Activated CD8-positive, alpha-beta T cell treated with anti-CD3 and anti-CD28 coated beads, Interleukin-2, amount 10 ng/mL, durations not matched to agents 7 days and 5 days (primary cell): ENCODE measurements at places on chromosomes 16 and 17.
A peak's percentile ranks its signal among the peaks of the same experiment; 100 is the strongest.

DNA sequence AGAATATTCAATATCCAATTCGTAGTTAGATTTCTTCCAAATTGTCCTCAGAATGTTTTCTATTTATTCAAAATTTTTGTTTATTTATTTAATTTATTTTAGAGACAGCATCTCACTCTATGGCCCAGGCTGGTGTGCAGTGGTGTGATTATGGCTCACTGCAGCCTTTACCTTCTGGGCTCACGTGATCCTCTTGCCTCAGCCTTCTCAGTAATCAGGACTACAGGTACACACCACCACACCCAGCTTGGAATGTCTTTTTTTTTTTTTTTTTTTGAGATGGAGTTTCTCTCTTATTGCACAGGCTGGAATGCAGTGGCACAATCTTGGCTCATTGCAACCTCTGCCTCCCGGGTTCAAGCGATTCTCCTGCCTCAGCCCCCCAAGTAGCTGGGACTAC lies 3.5 kb upstream of the DRG2 start:
- no peak for DNase-seq

GRCh38 chr17:50181591-50182560 lies 16.1 kb downstream of the SGCA start:
- DNase-seq = no peak

- no peak for DNase-seq
Measured at GRCh38 chr17:77049440-77049839, 91.3 kb upstream of the SEC14L1 start.

DNA sequence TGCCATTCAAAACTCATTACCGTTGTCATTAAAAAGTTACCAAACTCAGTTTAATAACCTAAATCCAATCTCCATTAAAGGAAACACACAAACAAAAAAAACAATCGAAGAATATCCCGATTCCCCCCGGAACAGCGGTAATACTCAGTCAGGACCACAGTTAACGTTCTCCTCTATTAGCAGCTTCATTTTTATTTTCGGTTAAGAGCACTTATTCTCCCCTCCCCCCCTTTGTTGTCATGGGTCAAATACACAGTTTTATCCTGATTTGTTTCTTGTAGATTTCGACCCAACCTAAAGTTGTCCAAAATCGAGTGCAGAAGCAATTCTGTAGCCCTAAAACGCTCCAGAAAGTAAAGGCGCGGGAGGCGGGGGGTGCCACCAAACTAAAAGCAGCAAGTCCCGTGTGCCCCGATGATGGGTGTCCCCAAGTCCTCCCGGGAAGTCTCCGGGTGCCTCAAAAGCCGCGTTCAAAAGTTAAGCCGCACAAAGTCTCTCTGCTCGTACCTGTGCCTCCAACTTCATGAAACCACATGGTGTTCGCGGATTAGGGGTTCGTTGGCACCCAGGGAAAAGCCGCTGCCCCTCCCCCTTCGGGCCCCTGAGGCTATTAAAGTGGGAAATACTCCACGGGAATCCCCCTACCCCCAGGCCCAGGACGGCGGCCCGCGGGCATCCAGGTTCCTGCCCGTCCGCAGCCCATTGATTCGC lies 996 bp downstream of the SUMO2 start:
- peak; percentile 60 for DNase-seq

DNA sequence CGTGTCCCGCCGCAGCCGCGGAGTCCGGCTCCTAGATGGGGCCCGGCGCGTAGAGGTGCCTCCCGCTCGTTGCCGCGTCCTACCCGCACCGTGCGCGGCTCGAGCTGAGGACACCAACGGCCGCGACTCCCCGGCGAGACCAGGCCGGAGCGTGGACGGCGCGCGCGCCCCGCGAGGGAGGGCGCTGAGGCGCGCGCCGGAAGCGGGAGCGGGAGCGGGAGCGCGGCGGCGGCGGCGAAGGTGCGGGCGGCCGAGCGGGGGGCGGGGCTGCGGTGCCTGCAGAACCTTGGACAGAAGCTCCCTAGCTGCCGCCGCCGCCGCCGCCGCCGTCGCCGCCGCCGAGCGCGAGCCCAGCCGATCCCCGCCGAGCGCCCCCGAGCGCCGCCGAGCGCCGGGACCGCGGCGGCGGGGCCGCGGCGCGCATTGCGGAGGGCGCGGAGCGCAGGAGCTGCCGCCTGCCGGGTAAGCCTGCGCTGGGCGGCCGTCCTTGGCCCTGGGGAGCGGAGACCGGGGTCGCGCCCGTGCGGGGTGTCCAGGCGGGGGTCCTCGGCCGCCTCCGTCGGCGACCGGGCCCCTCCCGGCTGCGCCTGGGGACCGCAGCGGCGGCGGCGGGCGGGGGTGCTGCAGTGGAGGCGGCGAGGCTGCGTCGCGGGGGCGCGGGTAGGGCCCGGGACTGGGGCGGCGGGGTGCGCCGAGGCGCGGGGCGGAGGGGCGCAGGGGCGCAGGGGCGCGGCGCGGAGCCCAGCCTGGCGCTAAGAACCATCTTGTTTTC lies at the start of gene CDK5R1:
Gene CDK5R1 (plus strand): TSS at position 293 of the 772 bp plus-strand sequence. CDS start 628 bp downstream, outside the sequence.
- DNase-seq = peak; percentile 77

GRCh38 chr16:54145881-54146280 lies 140.7 kb downstream of the IRX3 start:
- no peak for DNase-seq

- DNase-seq = no peak
Measured at GRCh38 chr16:53805752-53806151, 101.8 kb downstream of the FTO start.

DNA sequence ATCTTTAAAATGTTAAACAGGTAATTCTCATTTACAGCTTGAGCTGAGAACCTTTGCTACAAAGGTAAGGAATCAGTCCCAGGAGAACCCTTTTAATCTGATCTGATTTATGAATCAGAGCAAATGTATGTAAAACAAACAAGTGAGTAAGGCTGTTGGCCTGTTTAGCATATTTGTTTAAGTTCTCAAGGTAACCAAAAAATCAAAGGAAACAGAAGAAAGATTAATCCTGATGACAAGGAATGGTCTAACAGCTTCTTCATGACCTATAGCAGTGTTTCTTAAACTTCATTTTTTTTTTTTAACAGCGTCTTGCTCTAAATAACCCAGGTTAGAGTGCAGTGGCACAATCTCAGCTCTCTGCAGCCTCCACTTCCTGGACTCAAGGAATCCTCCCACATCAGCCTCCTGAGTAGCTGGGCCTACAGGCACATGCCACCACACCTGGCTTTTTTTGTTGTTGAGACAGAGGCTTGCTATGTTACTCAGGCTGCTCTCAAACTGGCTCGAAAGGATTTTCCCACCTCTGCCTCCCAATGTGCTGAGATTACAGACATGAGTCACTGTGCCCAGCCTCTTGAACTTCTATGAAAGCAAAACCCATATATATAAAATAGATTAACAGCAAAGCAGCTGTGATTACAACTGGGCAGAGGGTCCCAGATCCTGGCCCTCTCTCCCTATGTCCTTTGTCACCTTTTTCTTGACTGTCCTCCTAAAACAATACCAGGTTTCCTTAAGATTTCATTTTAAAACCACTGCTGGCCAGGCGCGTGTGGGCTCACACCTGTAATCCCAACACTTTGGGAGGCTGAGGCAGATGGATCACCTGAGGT lies 5.1 kb upstream of the JPT1 start:
- DNase-seq = no peak

- DNase-seq = no peak
Measured at GRCh38 chr17:53039981-53040380, 782.7 kb upstream of the KIF2B start.

GRCh38 chr16:49767414-49767813 lies 88.5 kb downstream of the ZNF423 start:
- DNase-seq = no peak

DNA sequence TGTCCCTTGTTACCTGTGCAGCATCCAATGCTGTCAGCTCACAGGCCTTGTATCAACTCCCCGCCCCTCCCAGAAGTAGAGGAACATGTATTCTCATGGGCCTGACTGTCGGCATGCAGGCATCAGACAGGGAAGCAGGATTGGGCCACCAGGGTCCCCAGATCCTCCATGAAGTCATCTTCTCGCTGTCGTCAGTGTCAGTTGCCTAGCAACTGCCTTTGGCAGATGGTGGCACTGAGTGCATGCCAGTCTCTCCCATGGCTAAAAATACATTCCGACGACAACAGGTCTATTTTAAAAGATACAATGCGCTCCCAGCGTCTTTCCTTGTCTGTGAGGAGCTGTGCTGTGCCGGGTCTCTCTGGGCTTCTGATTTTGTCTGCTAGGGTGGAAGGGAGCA lies 36.8 kb upstream of the CES5A start:
- no peak for DNase-seq

DNA sequence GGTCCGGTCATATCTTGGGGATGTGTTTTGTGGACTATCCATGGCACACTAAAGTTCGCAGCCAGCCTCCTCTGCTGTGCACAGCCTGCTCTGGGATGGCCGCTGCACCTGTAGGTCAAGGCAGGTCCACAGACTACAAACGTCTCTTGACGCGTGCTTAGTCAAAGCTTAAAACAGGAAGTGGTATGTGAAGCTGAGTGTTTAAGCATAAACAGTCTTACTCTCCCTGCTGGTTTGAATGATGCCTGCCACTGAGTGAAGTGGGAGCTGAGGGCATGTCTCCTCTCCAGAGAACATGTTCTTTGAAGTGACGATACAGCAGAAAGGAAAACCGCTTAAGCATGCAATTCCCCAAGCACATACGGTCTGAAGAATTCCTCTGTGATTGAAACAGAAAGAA lies 365.6 kb downstream of the SLC39A11 start:
- peak; percentile 68 for DNase-seq

- no peak for DNase-seq
Measured at GRCh38 chr16:26441178-26441577, 625.5 kb upstream of the C16orf82 start.

DNA sequence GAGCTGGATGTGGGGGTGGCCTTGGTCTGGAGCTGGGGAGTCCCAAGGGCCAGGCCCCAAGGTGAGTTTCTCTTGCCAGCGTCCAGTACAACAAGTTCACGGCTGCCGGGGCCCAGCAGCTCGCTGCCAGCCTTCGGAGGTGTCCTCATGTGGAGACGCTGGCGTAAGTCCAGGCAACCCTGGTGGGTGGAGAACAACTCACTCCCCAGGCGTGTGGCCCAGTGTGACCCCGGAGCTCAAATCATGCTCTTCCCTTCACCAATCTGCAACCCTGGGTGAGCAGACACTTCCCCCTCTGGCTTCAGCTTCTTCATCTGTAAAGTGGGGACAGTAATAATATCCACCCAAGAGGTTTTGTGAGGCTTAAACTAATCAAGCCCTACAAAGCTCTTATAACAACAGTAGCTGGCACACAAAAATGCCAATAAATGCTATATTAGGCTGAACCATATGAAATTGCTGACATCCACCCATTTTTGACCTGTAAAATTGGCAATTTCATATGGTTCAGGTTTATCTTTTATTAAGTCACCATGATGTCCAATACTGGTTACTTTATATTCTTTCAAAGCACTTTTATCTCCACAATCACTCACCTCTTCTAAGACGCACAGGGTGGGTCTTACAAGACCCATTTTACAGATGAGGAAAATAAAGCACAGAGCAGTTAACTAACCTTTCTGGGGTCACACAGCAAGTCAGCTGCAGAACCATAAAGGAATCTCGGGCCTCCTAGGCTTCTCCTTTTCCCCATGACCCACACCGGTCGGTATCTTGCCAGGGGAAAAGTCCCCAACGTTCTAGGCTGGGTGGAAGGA lies 19.7 kb downstream of the DEXI start:
- DNase-seq = no peak

DNA sequence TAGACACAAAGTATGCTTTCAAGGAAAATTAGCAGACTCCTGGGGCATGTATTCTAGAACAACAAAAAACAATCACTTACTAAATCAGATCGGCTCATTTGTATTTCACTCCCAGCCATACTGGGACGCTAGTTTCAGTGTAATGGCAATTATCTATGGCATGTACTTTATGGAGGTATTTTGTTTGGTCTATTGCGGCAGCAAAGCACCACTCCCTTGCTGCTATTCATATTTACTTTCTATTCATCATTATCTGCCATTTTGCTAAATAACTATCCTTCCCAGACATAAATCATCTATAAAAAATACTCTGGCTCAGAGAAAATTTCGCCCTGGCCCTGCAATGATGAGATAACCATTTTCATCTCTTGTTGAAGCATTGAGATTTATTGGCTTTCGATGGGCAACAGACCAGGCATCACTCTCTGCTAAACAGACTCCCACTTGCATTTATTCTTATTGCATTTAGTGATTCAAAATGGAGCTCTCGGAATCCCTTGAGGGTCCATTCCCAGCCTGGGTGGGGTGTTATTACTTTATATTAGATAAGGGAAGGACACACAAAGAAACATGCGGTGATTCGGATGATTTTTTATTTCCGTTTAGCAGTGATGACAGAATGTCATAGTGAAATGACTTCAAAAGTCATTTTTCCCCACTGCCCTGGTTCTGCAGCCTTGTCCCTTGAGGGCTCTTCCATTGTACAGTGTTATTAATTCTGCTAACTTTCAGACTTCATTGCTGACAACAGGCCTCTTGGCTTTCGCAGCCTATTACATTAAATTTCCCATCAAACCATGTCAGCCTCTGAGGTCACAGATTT lies 225.8 kb downstream of the IRX3 start:
- no peak for DNase-seq

GRCh38 chr17:37116671-37117185 lies 168.0 kb downstream of the AATF start:
- no peak for DNase-seq

- DNase-seq = no peak
Measured at GRCh38 chr17:43875476-43876147, 28.6 kb downstream of the CD300LG start.

DNA sequence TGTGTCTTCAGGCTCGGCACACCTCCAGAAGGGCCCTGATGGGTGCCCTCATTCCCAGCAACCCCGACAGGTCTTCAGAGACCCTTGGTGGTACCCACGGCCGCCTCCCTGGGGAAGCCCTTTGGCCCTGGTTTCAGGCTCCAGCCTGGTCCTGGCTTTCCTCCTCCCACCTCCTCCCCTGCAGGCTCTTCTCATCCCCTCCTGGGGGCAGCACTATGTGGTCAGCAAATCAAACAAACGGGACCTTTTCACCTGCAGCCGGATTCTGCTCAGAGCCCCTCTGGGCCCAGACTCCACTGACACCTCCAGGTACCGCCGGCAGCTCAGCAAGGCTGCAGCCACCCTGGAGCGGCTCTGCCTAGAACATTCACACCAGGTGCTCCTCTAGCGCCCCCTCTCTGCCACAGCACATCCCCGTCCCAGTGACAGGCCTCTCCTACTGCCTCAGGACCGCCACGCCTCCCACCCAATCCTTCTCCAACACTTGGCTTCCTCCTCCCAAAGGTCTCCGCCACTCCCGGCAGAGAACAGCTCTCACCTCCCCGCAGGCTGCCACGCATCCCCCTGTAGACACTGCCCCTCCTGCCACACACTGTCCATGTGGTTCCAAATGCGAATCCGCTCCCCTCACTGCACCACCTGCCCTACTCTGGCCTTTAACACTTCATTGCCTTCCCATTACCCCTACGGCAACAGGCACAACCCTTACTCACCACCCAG lies 12.0 kb downstream of the CORO7 start:
- DNase-seq = peak; percentile 54

DNA sequence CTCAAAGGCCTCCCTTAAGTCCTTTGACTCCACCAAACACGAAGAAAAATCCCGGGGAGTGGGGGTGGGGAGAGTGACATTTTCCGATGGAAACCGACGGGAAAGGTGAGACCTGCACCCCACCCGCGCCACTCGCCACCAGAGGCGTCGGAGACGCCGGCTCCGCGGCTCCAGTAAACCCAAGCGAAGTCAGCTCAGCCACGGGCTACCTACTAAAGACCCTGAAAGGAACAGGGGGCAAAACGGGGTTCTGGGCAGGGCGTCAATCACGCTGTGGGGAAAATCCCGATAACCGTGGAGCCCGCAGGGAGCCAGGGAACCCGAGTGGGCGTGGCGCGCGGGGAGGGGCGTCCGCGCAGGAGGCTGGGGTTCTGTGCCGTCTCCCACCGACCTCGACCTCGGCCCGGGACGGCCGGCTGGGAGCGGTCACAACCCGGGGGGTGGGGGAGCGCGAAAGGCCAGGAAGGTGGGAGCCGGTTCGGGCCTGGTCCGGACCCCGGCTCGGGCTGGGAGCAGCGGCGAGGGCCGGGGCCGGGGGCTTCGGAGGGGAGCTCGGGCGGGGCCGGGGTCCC lies 565 bp downstream of the WDR45B start:
- DNase-seq = peak; percentile 45
